ENCODE measurements at places on chromosomes 3 and 15. TPM values are rescaled to one million over a fixed set of nuclear protein-coding genes. Genes with fewer than 3 reads are reported as not detected.
A peak's percentile ranks its signal among the peaks of the same experiment; 100 is the strongest.

GRCh38 chr15:66942649-66943390 is 122.6 kb upstream of the SMAD3 start:
- no peak for DNase-seq

Gene AKAP13
- 83.6 TPM for polyA plus RNA-seq

- DNase-seq: no peak
Measured at GRCh38 chr3:196625331-196625730, 14.2 kb upstream of the NRROS start.

DNA sequence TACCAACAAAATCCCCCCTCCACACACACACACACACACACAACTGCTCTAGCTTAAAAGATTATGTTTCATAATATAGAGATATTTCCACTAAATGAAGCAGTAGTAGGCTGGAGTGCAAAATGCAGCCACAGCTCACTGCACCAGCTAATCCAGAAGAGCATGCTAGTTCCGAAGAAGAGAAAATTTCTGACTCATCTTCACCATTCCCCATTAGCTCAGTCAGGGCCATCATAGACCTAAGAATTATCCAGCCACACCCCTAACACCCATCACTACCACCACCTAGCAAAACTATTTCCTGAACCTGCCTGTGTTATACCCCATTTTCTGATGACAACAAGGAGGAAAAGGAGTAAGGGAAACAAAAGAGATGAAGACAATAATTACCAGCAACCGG is 67.1 kb upstream of the UBE2E2 start:
- DNase-seq: no peak

DNA sequence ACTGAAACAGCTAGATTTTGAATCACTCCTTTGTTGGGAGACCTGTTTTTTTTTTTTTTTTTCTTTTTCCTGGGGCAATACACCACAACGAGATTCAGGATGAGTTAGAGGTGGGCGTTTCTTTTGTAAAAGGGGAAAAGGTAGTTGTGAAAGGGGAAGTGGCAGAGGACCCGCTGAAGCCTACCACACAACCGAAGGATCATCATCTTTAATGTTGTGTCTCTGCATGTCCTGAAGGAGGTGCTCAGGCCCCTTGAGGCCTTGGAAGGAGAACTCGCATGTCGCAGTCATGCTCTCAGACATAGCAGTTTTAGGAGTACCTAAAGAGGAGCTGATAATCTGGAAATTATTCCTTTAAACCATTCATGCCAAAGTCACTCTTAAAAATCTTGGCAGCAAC is 137.9 kb upstream of the LRIG1 start:
- DNase-seq: no peak

Gene GOLGA6L9
- 1.2 TPM for polyA plus RNA-seq

- DNase-seq: peak; percentile 38
Measured at GRCh38 chr3:71859123-71859519, 74.2 kb upstream of the PROK2 start.

GRCh38 chr3:190902292-190902691 is 39.8 kb upstream of the GMNC start:
- no peak for DNase-seq

- no peak for DNase-seq
Measured at GRCh38 chr3:172678068-172678467, 32.8 kb downstream of the NCEH1 start.

Gene RBM6
- 54.6 TPM for polyA plus RNA-seq

GRCh38 chr3:165553371-165553770 is 283.9 kb downstream of the BCHE start:
- DNase-seq: no peak

GRCh38 chr3:124999317-124999716 is 56.5 kb downstream of the HEG1 start:
- no peak for DNase-seq

GRCh38 chr3:30508339-30508738 is 98.1 kb upstream of the TGFBR2 start:
- DNase-seq: no peak

DNA sequence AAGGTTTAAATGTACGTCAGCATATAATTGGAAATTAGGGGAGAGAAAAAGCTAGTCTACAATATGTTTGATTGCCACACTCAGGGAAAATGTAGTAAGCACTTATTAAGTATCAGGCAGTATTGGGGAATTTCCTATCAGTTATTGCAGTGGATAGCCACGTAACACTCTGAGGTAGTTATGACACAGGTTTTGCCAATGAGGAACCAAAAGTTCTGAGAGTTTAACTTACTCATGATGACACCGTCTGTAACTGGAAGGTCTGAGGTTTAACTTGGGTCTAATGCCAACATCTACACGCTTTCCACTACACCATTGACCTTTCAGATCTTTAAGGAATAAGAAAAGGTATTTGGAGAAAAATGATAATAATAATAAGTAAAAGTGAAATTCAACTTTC is 89.5 kb downstream of the ZMAT3 start:
- no peak for DNase-seq

Gene UQCRC1
- polyA plus RNA-seq: 298 TPM

DNA sequence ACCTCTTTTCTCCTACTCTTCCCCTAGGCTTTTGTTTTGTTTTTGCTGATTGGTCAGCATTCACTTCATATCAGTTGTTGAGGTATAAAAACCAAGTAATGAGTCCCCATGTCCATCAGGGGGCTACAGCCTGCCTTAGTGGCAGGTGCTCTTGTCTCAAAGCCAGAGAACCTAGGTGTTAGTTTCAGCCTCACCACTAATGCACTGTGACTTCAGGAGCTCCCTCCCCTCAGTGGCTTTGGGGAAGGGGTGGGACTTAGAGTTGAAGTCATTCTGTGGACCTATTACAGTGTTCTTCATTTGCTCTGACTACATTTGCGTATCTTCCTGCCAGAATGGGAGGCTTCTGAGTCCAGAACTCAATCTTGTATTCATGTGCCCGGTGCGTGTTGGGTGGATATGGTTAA is 41.6 kb downstream of the NR2C2 start:
- DNase-seq: no peak

DNA sequence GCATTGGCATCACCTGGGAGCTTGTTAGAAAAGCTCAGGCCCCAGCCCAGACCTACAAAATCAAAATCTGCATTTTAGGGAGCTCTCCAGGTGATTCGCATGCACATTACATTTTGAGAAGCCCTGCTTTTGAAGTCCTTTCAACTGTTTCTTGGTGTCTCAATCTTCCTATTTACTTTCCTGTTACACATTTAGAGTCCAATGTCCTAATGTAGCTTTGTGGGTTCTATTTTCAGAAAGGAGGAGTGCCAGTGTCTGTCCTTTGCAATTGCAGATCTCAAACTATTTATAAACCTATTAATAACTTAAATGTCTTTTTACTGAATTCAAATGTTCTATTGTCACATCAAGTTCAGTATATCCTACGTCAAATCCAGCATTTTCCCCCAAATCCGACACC is 27.8 kb upstream of the MYRIP start:
- DNase-seq: no peak

Gene ANKRD63
- not detected for polyA plus RNA-seq

Gene SIAH2
- polyA plus RNA-seq: 24.3 TPM

GRCh38 chr3:70824773-70825172 is 512.3 kb upstream of the MDFIC2 start:
- no peak for DNase-seq

GRCh38 chr3:133209871-133210550 is 171.8 kb downstream of the TMEM108 start:
- no peak for DNase-seq

Gene GOLGA8H
- polyA plus RNA-seq: 0.07 TPM

DNA sequence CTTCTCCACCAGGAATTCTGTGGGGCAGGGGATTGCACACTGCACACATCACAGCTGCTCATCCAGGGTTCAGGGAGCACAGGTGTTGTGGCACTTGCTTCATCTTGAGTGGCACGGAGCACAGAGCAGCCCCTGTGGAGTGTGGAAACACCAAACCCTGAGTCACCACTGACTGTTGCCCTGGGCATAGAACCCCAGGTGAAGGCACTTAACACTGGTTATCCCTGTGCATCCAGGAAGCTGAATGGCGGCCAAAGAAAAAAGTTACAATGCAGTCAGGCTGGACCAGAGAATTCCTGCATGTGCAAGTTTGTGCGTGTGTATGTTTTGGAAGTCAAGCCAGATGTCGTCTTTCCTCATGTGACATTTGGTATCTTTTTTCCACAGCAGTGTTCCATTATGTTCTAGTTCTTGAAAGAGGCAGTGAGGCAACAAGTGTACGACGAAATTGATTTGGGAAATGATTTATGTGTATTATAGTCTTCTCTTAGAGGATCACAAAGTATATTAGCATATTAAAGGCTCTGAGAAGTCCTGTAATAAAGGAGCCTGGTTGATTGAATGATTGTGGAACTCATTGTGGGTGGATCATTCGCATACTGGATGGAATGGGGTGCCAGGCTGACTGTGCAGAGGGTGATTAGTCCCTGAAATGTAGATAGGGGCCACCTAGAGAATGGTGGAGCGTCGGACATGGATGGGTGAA is 292.3 kb downstream of the TLE3 start:
- DNase-seq: no peak

GRCh38 chr15:53106505-53107286 is 316.6 kb upstream of the ONECUT1 start:
- no peak for DNase-seq

Gene PAQR5
- polyA plus RNA-seq: 28.0 TPM

Gene GOLGA8S
- 0.10 TPM for polyA plus RNA-seq

DNA sequence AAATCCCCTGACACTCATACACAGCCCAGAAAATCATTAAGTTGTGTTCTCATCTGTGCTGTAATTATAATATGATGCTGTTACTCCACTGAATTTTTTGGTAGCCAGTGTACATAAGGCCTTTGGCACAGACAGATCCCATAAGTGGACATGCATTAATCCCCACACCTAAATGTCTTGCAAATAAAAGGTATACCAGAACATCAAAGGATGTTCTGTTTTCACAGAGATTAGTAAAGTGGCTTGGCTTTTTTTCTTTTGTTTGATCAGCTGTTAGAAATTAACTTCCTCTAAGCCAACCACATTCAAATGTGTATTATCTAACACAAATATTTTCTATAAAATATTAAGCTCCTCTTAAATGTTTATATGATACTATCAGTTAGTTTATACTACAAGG is 2.7 kb downstream of the SST start:
- DNase-seq: no peak

GRCh38 chr3:150394606-150395005 is 13.5 kb upstream of the TSC22D2 start:
- DNase-seq: no peak

DNA sequence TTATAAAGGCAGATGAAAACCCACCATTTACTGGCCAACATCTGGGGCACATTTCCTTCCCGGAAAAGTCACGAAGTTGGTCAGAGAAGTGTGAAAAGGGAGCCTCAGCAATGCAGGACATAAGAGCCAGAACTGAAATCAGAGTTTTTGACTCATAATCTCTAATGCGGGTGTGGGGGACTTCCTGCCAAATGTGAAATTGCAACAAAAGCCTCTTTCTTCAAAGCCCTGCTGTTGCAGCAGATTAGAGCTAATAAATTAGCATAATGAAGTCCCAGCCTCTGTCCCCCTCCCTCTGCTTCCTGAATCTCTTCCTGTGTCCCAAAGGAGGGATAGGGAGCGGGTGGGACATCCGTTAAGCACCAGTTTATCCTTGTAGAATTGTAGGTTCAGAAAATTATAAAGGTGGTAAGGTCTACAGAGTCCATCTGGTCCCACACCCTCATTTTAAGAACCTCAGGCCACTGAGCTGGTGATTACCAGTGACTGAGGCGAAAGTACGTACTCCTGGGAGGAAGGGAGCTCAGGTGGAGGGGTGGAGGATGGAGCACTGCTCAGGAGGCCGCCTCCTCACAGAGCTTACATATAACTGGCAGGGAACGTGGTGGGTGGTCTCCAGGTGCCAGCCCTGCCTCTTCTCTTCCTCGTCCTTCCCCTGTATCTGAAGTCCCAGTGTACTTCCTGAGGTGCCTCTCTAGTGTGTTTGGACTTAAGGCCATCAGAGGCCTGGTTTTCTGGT is 35.0 kb downstream of the ST6GAL1 start:
- DNase-seq: no peak

Gene LRRC3B
- not detected for polyA plus RNA-seq

DNA sequence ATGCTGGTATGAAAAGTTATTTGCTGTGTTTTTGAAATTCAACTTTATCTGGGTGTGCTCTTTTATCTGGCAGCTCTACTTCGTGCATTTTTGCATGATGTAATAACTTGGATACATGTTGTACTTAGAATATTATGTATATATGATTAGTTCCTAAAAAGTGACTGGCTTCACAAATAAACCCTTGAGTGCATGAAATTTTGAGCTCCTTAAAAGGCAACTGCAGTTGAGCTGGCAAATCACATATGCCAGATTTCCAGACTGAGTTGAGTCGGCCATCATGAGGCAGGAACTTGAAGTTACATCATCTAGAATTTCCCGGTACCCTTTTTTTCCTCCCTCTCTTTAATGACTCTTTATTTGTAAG is 162.5 kb downstream of the FNDC3B start:
- DNase-seq: no peak

- no peak for DNase-seq
Measured at GRCh38 chr3:45564172-45564571, 30.4 kb upstream of the LIMD1 start.

- peak; percentile 24 for DNase-seq
Measured at GRCh38 chr3:24161841-24162240, 216.8 kb downstream of the NR1D2 start.

DNA sequence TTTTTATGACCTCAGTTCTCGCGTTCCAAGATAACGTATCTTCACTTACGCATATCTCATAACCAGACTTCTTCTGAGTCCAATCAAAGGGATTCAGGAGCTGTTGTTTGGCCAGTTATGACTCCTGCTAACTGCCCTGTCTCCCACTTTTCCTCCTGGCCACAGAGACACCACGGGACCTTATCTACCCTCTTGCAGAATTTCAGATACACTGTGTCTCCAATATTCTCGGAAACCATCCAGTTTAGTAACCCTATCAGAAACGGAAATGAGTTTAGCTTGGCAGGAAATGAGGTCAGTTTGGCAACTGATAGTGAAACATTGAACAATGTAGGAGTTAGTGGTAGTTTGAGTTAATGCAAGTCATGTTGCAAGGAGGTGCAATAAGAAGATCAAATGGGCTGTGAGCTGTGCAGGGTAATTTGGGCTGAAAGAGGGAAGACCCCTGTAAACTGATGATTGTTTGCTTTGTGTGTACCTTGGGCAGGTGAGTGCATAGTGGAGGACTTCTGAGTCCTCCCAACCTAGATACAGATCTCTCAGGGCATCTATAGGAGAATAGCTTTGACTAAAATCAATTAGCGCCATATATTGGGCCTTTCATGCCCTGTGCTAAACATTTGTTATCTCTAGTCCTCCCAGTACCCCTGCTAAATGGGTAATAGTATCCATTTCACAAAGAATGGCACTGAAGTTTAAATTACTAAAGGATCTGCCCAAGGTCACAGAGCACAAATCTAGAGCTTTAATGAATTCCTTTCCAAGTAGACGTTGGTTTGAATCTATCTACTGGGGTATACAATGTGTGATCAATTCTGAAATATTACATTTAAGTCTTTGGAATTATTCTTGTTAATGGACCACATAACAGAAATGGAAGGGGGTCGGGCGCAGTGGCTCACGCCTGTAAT is 41.3 kb upstream of the PIK3CB start:
- no peak for DNase-seq

- DNase-seq: no peak
Measured at GRCh38 chr3:73270839-73271483, 209.5 kb downstream of the EBLN2 start.

Gene SLC15A2
- polyA plus RNA-seq: 2.1 TPM

GRCh38 chr3:69442771-69443311 is 57.0 kb upstream of the FRMD4B start:
- DNase-seq: no peak

- DNase-seq: no peak
Measured at GRCh38 chr15:29242456-29243242, 27.0 kb downstream of the NSMCE3 start.

GRCh38 chr3:127902486-127902885 is 12.5 kb upstream of the KBTBD12 start:
- DNase-seq: no peak

Gene SEMA6D
- polyA plus RNA-seq: 2.8 TPM

GRCh38 chr3:161266731-161267150 is 45.6 kb downstream of the NMD3 start:
- DNase-seq: no peak

Gene GOLGA6D
- polyA plus RNA-seq: 0.15 TPM

All from adrenal gland (tissue), 19 donors.